Skin of body (tissue), 3 donors: ENCODE measurements at places on chromosomes 4 and X. TPM values are rescaled to one million over a fixed set of nuclear protein-coding genes. Genes with fewer than 3 reads are reported as not detected.

DNA sequence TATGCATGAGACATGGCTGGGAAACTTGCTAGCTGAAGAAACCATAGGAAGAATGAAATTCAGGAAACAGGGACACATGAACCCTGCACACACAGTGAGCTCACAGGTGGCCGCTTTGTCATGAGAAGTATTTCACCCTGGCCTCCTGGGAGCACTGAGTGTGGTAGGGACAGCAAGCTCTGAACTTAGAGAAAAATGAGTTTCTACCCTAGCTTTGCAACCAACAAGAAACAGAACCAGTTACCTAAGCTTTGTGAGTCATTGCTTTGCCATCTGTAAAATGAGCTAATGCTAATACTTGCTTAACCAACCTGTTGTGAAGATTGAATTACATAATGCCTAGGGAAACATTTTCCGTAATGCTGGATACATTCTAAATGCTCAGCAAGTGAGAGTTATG lies 206.6 kb upstream of the HS3ST1 start:
- DNase-seq, result no peak

DNA sequence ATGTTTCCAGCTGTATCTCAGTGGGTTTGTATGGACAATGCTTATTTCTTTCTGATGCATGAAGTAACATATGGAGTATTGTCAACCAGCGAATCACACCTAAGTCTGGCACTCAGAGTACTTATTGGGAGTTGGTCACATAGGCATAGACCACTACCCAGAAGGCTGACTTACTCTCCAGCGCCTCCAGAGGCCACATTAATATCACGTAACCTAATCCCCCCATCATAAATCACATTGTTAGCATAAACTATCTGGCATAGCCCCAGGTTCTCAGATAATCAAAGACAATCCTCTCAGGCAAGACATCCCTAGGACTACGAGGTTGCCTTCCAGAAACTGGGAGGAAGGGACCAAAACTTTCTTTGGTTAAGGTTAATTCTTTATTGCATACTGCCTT lies 560.5 kb upstream of the PABPC4L start:
- DNase-seq, result no peak

DNA sequence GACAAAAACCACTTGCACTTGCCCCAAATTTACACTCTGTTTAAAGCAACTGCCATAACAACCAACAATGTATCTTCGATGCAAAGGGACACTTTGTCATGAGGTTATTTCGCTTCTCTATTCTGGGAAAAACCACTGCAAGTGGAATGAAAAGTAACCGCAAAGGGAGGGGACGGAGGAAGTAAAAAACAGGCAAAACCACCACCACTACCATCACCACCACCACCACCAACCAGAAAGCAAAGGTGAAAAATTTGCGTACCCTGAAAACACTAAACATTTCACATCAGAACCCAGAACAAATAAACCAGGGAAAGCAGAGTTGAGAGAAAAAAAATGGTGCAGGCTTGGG lies 1.2 kb upstream of the N4BP2 start:
- DNase-seq, result peak; percentile 83

GRCh38 chr4:9937078-9937477 lies 84.2 kb downstream of the SLC2A9 start:
- no peak for DNase-seq

DNA sequence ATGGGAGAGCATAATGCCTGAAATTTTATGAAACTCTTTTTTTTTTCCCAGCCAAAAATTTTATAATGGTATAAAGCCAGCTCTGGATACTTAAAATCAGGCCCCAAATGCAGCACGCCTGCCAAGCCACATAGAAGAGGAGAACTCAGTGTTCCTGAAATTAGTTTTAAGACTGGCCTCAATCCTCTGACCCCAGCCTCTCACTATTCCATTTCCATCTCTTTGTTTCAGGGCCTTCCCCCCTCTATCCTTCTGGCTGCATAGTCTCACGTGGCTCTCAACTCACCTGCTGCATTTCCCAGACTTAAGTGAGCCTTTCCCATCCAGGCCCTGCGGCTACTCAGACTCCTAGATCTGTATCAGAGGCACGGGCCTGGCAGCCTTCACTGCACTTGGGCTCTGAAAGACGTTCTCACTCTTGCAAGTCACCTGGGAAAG lies 5.2 kb upstream of the CBR4 start:
- peak; percentile 39 for DNase-seq

PNMA6F gene
- not detected for total RNA-seq

GRCh38 chr4:8910100-8910821 lies 38.6 kb upstream of the HMX1 start:
- DNase-seq, result no peak

- no peak for DNase-seq
Observed at GRCh38 chrX:41705680-41706374, 17.1 kb downstream of the GPR34 start.

DNA sequence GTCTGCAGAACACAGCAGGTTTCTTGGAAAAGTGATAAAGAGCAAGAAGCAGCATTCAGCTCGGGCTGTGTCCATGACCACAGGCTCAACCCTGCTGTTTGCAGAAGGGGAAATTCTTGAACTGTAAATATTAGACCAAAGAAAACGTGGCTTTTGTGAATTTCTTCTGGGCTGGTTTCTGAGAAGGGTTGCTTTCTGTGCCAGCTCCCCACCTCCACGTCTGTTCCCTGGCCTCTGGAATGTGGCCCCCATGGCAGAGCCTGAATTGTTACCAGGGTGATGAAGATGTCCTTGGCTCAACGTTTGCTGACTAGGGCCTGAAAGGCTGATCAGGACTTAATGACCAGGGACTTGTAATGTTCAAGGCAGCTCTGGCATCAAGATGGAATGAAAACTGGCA lies 116.0 kb downstream of the CPEB2 start:
- DNase-seq, result no peak

DNA sequence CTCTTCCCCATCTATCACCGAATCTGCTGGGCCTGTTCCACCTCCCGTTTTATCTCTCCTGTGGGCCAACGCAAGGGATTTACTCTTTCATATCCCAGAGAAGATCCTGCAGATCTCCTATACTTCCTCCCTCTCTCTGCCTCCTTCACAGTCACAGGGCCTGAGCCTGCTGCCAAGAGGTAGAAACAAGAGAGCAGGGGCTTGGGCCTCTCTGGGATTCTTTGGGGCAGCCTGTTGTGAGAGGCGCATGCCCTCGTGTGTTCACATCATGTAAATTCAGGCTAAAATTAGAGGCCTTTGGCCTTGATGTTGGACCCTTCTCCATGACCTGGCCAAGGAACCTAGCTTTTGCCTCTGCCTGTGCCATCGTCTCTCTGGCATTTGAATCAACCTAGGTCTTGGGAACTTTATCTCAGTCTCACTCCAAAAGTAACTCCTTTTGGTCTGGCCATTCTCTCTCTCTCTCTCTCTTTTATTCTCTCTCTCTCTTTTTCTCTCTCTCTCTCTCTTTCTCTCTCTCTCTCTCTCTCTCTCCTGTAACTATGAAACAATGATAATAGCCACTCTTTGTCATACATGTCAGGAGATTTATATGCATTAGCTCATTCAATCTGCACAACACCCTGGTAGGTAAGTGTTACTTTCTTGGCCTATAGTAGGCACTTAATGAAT lies 20.0 kb upstream of the EFNB1 start:
- DNase-seq, result no peak

DNA sequence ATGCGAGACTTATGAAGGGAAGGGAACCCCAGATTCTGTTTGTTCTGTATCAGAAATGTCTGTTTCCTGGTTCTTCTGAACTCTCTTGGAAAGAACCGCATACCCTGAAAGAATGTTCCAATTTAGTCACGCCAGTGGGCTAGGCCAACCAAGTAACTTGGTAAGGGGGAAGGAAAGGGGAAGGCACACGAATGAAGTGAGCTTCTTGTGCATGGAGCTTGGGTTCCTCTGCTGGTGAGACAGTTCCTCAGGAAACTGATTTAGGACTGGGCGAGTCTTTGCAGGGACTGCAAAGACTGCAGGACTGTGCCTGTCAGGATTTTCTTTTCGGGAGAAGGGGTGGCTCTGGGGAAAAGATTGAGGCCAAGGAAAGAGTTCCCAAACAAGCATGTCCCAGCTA lies 35.6 kb downstream of the FRMPD3 start:
- DNase-seq, result peak; percentile 24

- DNase-seq, result no peak
Observed at GRCh38 chr4:98150092-98150761, 7.0 kb upstream of the STPG2 start.

DNA sequence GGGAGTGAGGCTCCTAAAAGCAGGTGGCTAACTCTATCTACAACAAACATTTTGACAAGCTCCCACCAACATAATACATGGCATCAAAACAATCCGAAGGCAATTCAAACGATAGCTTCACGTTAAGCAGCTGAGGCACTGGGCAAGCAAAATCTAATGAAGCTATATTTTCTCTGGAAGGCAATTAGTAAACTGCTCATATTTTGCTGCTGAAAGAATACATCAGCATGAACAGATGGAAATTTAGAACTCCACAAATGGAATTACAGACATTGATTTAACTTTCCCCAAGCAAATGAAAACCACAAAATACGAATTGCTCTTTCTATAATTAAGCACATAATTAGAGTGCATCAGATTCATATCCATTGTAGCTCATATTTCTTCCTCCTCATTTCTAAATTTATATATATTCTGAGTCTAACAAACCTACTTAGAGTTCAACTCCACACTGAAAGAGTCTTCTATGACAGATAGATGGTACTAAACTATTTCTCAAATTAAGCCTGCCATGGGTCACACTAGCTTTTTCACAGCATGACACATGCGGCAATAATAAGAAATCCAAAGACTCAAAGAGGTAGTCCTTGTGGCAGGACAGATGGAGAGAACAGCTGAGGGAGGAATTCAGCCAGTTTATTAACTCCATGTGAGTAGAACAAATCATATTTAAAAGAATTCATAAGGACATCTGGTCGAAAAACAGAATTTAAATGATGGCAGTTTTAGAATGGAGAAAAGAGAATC lies 305.4 kb downstream of the MAPK10 start:
- peak; percentile 59 for DNase-seq

GRCh38 chr4:175385797-175386196 lies 426.3 kb downstream of the GPM6A start:
- DNase-seq, result no peak

DCAF12L1 gene
- 0.89 TPM for total RNA-seq

CYBB gene
- total RNA-seq, result 38.0 TPM

GRCh38 chr4:183633476-183634400 lies 25.2 kb downstream of the RWDD4 start:
- no peak for DNase-seq

DNA sequence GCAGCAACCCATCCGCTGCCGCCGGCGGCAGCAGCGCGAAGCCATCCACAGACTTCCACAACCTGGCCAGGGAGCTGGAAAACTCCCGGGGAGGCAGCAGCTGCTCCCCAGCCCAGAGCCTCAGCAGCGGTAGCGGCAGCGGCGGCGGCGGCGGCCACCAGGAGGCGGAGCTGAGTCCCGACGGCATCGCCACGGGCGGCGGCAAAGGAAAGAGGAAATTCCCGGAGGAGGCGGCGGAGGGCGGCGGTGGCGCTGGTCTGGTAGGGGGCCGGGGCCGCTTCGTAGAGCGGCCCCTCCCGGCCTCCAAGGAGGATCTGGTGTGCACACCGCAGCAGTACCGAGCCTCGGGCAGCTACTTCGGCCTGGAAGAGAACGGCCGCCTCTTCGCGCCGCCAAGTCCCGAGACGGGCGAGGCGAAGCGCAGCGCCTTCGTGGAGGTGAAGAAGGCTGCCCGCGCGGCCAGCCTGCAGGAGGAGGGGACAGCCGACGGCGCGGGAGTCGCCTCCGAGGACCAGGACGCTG lies 4.9 kb downstream of the PRDM8 start:
- DNase-seq, result peak; percentile 77

FAM133A gene
- total RNA-seq, result 0.30 TPM

DNA sequence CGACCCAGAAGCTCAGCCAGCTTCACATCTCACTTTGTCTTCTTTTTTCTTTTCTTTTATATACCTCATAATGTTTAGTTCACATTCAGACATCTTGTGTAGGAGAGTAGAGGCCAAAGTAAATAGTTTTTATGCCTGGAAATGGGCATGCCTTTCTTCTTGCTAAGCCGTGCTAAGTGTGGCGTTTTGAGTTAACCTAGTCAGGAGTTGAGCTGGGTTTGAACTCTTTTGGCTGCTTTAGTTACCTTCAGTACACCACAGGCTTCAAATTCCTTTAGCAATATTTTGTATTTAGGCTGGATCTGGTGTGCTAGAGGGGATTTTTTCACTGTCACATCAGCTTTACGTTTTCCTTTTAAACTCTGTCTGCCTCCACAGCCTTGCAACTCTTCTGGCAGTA lies 300.8 kb downstream of the ZNF674 start:
- no peak for DNase-seq

DNA sequence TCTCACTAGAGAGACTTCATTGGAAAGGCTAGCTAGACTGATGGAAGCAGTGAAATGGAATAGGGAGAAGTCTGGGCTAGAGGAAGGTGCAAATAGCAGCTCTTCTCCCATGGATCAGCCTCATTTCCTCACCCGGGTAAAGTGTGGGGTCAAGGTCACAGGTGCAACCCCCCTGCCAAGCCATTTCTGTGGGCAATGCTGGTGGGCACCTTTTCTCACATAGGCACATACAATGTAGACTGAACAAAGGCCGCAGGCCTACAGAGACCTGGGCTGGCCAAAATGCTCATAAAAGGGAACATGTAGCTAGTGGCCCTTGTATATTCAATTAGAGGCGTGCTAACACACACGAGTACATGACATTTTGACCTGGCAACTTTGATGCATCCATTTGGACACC lies 71.5 kb upstream of the EFNB1 start:
- no peak for DNase-seq

ABCG2 gene
- total RNA-seq, result 7.0 TPM

- DNase-seq, result peak; percentile 1
Observed at GRCh38 chr4:74623041-74623440, 171.3 kb downstream of the BTC start.

AR gene
- 7.5 TPM for total RNA-seq

GRCh38 chr4:117900832-117901231 lies 133.5 kb upstream of the NDST3 start:
- no peak for DNase-seq

TLR6 gene
- total RNA-seq, result 2.9 TPM

DIAPH2 gene
- total RNA-seq, result 24.5 TPM

DNA sequence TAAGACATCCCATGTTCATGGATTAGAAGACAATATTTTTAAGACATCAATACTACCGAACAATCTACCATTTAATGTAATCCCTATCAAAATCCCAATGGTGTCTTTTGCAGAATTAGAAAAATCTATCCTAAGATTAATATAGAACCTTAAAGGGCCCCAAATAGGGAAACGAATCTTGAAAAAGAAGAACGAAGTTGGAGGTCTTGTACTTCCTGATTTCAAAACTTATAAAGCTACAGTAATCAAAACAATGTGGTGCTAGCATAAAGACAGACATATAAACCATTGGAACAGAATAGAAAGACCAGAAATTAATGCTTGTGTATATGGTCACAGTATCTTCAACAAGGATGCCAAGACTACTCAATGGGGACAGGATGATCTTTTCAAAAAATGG lies 42.0 kb downstream of the CENPE start:
- DNase-seq, result no peak

DNA sequence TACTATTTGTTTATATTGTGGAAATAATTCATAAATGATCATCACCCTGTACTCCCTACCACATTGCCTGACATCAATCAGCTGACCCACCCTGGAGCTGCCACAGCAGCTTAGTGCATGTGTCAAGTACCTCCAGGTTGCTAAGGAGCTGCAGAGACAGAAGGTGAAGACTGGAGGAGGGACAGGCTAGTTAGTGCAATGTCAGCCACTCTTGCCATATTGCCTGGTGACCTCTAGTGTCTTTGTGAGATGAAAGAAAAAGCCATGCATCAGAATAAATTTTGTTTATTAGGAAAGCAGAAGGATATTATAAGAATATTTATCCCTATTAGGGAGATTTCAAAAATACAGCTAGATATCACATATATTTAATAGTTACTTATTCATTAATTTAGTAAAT lies 243.9 kb upstream of the FAT4 start:
- DNase-seq, result no peak
